CD4-positive, alpha-beta T cell treated with Interleukin-17A for 1 hour (primary cell): ENCODE measurements at places on chromosomes 12 and 14.

DNA sequence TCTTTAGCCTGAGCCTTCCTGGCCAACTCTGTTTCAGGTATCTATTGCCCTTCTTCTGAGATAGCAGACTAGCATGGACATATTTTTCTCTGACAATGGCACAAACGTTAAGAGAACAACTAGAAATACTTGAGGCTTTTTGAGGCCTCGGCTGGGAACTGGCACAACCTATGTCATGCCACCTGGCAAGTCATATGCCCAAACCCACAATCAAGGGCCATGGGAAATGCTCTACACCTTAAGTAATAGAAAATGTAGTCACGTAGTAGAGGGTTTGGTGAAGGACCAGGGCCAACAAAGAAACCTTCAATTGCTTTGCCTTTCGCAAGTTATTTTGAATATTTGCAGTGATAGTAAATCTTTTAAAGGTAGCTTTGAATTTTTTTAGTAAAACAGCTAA is 325.4 kb downstream of the ZFP36L1 start:
- DNase-seq = no peak

DNA sequence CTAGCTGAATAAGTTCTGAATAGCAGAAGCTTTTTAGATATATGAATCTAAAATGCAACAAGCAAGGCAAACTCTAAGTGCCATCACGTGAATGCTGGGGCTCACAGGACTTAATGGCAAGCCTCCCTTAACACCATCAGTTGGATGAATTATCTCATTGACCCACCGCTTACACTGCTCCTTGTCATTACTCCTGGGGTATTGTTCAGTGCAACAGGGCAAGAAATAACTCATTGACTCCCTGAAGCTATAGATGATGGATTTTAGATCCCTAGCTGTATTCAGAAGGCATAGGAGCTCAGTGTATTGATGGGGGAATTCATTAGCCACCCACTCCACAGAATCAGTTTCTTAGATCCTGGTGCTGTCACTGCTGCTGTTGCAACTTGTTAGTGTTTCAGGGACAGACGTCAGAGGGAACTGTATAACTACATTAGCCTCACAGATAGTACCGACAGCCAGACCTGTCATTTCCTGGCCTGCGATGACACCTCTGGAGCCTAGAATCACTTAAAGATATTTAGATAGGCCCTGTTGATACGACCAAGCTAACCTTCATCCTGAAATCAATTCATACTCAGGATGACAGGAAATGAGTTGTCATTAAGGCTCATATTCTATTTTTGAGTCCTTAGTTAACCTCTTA is 735.3 kb downstream of the DIO2 start:
- no peak for DNase-seq

- DNase-seq = no peak
Measured at GRCh38 chr14:75201087-75201486, 24.7 kb upstream of the TMED10 start.

DNA sequence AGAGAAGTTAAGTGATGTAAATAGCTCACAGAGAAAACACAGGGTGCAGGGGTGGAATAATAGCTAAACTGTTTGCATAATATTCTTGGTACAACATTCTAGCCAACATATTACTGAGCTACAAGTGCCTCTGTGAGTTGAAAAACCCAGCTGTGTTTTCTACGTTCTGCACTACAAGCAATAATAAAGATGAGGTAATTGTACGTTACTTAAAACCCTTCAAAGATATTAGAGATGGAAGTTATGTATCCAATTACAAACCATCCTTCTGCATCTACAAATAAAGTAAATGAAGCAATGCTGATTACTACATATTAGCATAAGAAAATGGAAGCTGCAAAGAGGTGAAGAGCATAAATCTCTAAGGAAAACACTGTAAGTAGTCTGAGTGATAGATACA is 271.4 kb downstream of the SSPN start:
- no peak for DNase-seq

DNA sequence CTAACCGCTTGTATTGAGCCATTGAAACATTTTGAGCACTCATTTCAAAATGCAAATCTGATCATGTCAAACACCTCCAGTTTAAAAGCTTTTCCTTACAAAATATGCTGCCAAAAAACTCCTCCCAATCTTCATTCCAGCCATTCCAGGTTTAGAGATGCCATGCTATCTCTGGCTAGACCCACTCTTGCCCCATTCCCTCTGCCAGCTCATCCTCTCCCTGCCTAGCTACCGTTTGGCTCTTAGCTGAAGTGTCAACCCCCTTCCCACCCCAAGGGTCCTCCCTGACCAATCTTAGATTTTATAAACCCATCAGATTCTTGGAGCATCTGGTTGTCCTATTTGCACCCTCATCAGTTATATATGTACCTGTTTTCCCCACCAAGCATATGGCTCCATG is 75.0 kb downstream of the SCAF11 start:
- DNase-seq = no peak

GRCh38 chr12:61956545-61956944 is 303.7 kb upstream of the USP15 start:
- DNase-seq = no peak

GRCh38 chr14:103495854-103496253 is 26.8 kb downstream of the CKB start:
- no peak for DNase-seq

GRCh38 chr14:96090441-96091148 is 51.4 kb downstream of the C14orf132 start:
- DNase-seq = no peak

GRCh38 chr12:14743061-14743460 is 46.7 kb upstream of the GUCY2C start:
- no peak for DNase-seq

DNA sequence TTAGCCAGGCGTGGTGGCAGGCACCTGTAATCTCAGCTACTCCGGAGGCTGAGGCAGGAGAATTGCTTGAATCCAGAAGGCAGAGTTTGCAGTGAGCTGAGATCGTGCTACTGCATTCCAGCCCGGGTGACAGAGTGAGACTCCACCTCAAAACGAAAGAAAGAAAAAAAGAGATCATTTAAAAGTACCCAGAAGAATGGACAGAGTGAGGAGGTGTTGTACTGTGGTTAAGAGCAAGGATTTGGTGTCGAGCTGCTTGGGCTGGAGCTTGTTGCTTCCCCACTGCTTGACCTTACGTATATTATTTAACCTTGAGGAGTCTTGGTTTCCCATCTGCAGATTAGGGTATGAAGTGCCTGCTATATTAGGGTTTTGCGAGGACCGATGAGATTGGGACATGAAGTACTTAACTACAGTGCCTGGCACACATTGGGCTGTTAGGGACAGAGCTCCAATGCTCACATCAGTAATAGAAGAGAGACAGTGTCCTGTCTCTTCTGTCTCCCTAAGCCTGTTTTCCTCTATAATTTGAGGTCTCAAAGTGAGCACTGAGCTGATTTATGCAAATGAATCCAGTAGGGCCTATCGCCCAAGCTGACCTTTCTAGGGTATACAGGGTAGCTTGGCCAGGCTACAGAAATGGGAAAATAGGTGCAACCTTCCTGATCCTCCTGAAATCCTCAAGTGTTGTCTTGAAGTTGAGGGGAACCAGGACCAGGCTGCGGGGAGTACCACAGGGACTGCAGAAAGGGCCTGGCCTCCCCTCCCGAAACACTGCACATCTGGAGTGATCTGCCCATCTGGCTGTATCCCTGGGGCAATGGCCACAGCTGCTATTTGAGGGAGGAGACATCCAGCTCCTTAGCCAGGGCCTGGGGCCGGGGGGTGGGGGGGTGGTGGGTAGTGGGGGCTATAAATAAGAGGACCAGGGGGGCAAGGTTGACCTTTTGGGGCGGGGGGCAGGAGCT is 8.6 kb upstream of the HDAC7 start:
- DNase-seq = no peak

- peak; percentile 61 for DNase-seq
Measured at GRCh38 chr14:76761136-76761959, at the start of gene VASH1. TSS of gene VASH1 (plus strand) at chr14:76761468. CDS start at chr14:76762822, 1,354 bp downstream.

GRCh38 chr12:109948368-109948767 is 47.8 kb downstream of the GIT2 start:
- DNase-seq = no peak

- no peak for DNase-seq
Measured at GRCh38 chr12:9626821-9627220, 19.1 kb upstream of the KLRB1 start.

DNA sequence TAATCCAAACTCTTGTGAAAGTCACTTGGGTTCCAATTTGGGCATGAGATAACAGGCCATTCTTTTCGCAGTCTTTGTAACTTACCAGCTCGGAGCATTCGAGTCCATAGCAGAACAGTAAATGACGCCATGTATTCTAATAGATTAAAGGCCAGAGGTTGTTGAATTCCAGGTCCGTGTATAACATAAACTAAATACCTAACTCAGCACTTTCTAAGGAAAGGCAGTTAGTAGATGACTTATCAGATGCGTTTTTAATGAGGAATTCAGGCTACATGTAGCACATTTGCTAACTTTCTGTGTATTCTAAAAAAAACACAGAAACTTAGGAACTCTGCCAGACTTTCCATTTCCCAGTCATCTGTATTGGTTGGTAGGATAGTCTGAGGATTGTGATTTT is 52.8 kb upstream of the ATF1 start:
- no peak for DNase-seq

DNA sequence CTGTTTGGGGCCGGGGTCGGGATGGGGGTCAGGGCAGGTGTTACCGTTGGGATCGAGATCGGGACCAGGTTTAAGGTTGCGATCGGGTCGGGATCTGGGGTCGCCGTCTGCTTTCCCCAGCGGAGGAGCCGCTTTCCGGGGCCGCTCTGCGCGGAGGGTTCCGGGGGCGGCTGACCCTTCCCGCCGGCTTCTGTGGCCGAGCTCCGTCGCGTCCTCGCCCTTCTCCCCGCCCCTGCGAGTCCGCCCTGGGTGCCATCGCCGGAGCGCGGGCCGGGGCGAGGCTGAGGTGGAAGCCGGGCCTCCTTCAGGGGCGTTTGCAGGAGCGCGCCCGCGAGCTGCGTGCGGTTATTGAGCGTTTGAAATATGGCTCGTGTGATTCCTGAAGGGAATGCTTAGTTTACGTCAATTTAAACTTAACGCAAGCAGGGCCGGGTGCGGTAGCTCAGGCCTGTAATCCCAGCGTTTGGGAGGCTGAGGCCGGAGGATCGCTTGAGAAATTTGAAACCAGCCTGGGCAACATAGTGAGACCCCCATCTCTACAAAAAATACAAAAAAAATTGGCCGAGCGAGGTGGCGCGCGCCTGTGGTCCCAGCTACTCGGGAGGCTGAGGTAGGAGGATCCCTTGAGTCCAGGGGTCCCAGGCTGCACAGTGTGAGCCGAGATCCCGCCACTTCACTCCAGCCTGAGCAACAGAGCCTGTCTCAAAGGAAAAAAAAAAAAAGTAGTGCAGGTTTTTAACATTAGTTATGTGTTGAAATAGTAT is 620 bp downstream of the PGAM5 start:
- DNase-seq = peak; percentile 12

DNA sequence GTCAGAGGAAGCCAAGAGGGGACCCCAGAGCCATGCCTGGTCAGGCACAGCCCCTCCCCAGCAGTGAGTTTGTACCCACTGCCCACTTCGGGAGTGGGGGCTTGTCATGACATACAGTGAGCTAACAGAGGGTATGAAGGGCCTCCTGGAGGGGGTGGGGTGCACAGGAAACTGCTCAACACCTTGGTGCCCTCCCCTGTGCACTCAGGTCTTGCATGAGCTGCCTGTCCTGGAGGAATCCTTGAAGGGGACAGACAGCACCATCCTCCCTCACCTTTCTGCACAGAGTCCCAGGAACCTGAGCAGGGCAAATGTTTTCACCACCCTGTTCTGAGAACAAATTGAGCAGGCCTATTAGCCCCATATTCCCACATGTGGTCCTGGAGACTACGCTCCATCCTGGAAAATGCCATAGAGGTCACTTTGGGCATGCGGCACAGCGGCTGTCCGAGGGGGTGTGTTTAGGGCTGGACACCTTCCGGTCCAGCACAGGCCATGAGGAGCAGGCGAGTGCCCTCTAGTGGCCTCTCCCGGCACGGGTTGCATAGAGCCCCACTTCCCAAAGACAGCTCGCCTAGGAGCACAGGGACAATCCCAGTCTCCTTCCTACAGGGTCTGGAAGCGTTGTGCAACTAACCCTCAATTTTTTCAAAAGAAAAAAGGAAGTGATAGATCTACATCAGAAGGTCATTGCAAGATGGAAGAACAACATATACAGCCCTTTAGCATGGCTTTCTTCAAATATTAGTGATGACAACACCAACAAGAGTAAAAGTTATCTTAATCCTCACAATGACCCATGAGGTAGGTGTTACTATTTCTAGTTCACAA is 31.9 kb upstream of the ZFP36L1 start:
- peak; percentile 38 for DNase-seq

DNA sequence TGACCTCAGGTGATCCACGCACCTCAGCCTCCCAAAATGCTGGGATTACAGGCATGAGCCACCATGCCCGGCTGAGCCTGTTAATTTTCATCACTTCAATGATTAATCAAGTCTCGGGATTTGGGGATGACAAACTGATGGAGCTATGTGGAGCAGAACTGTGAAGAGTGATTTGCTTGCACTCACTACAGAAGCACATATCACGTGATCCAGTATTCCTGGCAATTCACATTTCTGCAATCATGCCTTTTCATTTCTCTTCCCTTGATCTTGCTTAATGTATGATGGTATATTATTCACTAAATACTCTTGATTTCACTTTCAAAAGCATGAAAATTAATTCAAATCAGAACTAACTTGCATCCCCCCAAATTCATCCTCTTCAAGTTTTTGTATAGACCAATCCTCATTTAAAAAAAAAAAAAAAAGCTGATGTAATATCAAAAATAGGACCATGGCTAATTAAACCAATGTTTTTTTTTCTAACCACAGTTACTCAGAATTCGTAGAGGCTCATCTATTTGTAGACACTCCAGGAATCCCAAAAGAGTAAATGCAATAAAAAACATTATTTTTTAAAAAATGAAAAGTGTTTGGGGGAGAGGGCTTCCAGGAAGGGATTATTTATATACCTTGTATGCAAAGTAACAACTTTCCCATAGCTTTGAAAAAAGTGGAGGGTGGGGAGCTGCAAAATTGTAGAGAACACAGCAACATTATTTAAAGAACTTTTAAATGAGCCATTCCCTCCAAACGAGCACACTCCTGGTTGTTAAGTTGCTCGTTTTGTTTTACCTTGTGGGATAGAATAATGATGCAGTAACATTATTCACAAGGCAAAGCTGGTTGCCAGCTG is 7.0 kb upstream of the ATXN2 start:
- DNase-seq = no peak

GRCh38 chr12:22329621-22330020 is 4.9 kb downstream of the ST8SIA1 start:
- DNase-seq = no peak

- no peak for DNase-seq
Measured at GRCh38 chr12:96400631-96401075, 414 bp upstream of the CDK17 start.

- no peak for DNase-seq
Measured at GRCh38 chr14:33569821-33570687, 380.8 kb downstream of the EGLN3 start.

DNA sequence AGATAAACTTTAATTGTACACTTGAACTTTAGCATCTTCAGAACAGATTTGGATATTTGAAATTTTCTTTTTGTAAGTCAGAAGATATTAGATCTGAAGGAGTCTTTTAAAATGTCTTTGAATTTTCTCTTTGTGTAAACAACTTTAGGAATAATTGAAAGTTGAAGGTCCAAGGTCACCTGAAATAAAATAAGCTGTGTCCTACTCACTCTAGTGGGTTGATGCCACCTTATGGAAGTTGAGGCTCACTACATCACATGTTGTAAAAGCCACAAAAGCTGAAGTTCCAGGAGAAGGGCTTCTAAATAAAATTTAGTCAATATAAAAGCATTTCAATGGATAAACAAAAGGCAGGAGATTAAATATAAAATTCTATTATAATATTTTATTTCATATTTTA is 122.0 kb upstream of the ATXN7L3B start:
- DNase-seq = no peak
